ENCODE measurements at places on chromosomes 1 and 21. TPM values are rescaled to one million over a fixed set of nuclear protein-coding genes. Genes with fewer than 3 reads are reported as not detected.

GRCh38 chr1:13699936-13700520, at the start of gene PRDM2:
Gene PRDM2, plus strand, starts transcription at chr1:13700188. Its CDS starts 15,418 bp downstream, at chr1:13715606.
- no peak for DNase-seq

Gene ERG
- 21.1 TPM for polyA plus RNA-seq

GRCh38 chr1:229509576-229509975, 1.4 kb upstream of the NUP133 start:
- DNase-seq, result no peak

Gene CD5L
- polyA plus RNA-seq, result not detected

Gene CCDC185
- 0.06 TPM for polyA plus RNA-seq

DNA sequence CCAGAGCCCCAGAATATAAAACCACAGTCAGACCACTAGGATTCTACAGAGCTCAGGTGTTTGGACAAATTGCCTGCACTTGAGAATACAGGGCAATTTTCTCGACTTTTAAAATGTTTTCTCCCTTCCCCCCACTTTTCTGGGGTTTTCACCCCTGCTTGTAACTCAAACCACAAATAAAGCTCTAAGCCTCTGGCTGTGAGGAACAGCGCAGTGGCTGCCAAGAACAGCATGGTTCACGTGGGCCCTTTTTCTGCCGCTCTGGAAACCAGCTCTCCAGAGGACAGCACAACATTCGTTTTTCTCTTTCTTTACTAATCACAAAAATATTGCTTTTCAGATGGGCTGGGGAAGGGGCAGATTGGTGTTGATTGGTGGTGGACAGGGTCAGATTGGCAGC, 102.2 kb upstream of the JUN start:
- DNase-seq, result no peak

DNA sequence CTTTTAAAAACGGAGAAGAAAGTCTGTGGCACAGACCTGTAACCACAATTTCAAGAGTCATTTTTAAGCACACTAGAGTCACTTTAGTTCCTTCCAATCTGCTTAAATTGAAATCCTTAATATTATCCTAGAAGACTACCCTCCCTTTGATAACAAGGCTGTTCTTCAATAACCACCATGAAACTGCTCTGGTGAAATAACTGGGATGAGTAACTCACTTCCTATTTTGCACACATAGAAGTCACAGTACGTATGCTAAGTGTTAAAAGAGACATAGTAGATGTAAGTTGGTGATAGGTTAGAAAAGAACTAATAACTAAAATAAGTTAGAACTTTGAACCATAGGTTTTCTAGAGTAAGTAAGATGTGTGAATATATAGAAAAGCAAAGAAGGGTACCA, 107.8 kb downstream of the NME7 start:
- DNase-seq, result no peak

Gene MYBPH
- 0.08 TPM for polyA plus RNA-seq

Data from right renal cortex interstitium (tissue), 3 donors.